ENCODE measurements at places on chromosomes 16 and 17. TPM values are rescaled to one million over a fixed set of nuclear protein-coding genes. Genes with fewer than 3 reads are reported as not detected.

PRRT2 gene
- total RNA-seq, result not detected

TNFSF13 gene
- 3.7 TPM for total RNA-seq

FAM20A gene
- 0.26 TPM for total RNA-seq

GRCh38 chr17:57178839-57179238 is 77.5 kb upstream of the MSI2 start:
- no peak for DNase-seq

DNA sequence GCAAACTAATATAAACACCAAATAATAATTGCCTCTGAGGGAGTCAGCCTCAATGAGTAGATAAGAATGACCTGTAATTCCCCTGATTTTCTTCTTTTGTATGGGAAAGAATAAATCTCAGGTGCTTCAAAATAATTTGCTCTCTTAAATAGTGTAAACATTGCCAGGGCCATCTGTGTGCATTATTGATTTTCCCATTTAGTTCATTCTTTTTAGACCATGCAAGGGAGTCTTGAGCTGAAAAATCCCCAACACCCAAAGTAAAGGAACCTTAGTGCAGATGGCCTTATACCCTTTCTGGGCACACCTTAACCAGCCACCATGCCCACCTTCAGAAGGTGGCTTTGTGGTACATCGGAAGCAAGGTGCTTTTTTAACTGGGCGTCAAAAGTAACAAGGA is 267.2 kb downstream of the TMEM114 start:
- DNase-seq, result no peak

DNA sequence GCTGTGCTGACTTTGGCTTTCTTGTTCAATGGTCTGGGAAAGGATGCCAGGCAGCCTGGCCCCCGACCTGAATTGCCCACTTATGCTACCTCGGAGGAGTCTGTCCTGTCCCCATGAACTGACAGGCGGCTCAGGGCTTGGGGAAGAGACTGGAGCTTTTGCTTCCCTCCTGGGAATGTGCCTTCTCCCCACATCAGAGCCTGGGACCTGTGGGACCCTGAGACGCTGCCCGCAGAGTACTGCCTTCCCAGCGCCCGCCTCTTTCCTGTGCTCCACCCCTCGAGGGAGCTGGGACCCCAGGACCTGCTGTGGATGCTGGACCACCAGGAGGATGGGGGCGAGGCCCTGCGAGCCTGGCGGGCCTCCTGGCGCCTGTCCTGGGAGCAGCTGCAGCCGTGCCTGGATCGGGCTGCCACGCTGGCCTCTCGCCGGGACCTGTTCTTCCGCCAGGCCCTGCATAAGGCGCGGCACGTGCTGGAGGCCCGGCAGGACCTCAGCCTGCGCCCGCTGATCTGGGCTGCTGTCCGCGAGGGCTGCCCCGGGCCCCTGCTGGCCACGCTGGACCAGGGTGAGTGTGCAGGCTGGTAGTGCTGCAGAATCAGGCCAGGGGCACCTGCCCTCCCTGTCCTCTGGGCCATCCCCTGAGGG is 18.5 kb downstream of the FCSK start:
- no peak for DNase-seq

GRCh38 chr17:28612531-28612930 is 1.5 kb downstream of the RSKR start:
- no peak for DNase-seq

- DNase-seq, result no peak
Measured at GRCh38 chr16:3971706-3972105, 91.2 kb upstream of the CREBBP start.

- no peak for DNase-seq
Measured at GRCh38 chr16:69938981-69939820, 11.9 kb upstream of the CLEC18A start.

DNA sequence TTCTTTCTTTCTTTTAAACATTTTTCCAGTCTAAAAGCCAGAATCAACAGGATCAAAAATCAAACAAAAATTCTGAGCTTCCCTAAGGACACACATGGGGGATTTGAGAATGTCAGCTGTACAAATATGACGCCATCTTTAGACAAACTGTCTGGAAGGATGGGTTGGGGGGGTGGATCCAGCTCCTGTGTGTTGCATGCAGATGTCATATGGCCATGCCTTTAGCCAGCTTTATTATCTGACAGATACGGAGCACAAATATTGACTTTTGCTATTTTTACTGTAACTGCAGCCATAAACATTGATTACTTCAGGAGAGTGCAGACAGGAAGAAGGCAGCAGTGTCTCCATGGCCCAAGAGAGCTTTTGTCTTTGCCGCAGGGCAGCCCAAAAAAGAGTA is 279.4 kb upstream of the ELAC2 start:
- no peak for DNase-seq

- DNase-seq, result no peak
Measured at GRCh38 chr17:58247511-58248363, 9.4 kb downstream of the LPO start.

Data from bronchial epithelial cell (primary cell).